NCI-H774 (cell line): ENCODE measurements at places on chromosomes 16 and 17.
A peak's percentile ranks its signal among the peaks of the same experiment; 100 is the strongest.

DNA sequence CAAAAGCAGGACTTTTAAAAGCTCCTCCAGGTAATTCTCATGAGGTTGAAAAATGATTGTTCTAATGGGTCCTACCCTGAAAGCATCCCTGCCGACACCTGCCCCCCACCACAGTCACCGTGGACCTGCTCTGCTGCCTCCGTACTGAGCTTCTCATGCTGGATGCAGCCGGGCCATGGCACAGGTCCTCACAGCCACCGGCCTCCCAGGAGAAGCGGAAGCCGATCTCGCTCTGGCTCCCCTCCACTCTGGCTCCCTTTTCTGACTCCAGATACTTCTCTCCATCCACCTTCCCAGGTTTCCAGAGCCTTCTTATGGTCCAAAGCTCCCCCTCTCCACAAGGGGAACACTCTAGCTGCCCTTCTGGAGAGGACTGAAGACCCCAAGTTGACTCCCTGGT is 10.2 kb downstream of the RPRML start:
- no peak for DNase-seq

GRCh38 chr17:80826346-80826954 is 165.2 kb upstream of the CHMP6 start:
- DNase-seq: no peak

GRCh38 chr16:23965137-23965733 is 129.5 kb downstream of the PRKCB start:
- DNase-seq: no peak

DNA sequence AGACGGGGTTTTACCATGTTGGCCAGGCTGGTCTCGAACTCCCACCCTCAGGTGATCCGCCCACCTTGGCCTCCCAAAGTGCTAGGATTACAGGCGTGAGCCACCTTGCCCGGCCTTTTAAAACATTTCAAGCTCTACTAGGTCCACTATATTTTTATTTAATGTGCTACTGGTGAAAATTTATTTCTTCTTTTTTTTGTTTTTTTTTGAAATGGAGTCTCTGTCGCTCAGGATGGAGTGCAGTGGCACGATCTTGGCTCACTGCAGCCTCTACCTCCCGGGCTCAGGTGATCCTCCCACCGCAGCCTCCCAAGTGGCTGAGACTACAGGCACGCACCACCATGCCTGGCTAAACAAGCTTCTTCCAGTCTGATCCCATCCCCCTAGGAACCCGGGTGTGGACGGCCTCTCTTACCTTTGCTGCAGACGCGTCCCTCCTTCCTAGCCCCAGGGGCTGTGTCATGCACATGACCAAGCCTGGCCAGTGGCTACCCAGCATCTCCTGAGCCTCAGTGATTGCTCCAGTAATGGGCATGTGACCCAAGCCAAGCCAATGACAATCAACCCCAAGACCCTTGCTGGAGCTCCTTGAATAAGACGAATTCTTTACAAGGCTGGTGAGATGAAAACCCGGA is 40.1 kb upstream of the LITAF start:
- DNase-seq: no peak

DNA sequence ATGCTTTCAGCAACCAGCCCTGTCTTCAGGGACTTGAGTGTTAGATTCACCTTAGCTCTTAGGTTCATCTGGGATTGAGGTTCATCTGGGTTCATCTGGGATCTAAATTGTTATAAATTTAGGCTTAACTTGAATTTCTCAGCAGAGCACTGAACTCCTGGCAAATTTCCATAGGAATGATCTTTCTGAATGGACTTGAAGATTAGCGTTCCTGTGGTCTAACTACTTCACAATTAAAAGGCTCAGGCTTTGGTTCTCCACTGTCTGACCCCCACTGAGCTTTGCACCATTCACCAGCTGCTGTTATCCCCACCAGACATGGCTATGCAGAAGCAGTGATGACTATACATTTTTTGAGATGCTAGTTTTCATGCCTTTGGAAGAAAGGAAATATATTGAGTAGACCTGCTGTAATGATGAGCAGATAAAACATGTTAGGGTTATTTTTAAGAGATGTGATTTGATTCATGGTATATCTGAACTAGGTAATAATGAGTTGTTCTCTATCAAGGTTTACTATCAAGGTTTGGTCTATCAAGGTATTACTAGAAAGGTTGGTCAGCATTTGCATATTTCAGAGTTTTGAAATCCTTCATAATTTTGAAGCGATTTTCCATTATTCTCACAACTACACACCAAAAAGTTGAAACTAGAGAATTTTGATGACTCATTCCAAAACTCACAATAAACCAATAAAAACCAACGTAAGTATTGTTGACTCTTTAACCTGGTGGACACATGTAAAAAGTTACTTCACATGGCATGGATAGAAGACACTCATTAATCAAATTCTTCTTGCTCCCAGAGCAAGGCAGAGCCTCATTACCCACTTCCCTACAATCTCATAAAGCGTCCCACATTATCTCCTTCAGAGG is 71.7 kb downstream of the SNX11 start:
- no peak for DNase-seq

- no peak for DNase-seq
These were observed 84.2 kb downstream of the ABCA8 start for GRCh38 chr17:68870976-68871375.

GRCh38 chr17:6948976-6949375 is 46.9 kb upstream of the ALOX12 start:
- no peak for DNase-seq

DNA sequence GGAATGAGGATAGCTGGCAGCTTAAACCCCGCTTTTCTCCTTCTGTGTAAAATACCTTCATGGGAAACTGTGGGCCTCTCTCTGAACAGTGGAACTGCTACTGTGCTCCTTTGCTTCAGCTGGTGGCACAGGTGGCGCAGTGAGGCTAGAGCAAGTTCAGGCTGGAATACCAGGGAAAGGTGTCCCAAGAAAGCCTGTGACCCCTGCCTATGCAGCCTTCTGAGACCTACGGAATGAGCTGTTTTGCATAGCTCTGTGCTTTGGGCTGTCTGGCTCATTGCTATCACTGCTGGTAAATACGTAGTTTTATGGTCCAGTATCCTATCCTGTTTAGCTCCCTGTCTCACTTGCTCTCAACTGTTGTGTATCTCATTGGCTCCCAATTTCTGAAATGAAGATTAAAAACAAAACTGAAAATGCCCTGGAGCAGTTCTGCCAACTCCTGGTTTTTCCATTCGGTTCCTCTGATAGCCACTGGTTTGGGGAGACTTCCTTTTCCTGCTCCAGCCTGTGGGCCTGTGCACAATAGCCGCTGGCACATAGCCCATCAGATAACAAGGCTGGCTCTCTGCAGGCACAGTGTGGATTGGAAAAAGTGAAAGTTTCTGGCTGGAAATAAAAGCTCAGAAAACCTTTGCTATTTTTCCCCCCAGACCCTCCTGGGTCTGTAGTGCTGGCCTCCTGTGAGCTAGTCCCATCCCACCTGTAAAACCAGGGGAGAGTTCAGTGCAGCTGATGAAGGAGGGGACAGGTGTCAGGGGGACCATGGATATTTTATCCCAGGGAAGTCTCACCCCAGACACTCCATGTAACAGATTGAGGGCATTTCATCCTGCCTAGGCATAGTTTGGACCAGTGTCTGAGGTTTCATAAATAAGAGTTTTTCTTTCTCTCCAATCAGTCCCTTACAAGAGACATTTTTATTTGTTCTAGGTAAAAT is 24.0 kb downstream of the LIMD2 start:
- DNase-seq: peak; percentile 84

DNA sequence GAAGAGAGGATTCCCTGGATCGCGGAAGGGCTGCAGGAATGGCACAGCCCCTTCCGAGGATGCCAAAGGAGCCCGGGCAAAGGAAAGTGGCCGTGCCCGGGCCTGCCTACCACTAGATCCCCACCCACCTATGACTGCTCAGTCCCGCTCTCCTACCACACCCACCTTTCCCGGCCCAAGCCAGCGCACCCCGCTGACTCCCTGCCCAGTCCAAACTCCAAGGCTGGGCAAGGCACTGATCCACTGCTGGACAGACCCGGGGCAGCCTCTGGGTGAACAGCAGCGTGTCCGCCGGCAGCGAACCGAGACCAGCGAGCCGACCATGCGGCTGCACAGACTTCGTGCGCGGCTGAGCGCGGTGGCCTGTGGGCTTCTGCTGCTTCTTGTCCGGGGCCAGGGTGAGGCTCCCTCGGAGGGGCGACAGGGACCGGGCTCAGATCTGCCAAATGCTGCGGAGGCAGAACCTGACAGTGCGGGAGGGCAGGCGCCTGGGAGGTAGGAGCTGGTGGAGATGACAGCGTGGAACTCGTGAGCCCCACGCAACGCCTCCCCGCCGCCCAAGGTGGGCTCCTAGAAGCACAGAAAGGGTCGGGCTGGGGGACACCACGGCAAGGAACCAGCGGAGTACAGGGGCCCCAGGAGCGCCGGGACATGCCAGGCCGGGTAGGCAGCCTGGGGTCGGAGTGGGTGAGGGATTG is at the start of gene CES2:
Gene CES2 (plus strand): TSS at position 203 of the 698 bp plus-strand sequence. CDS start 120 bp downstream, at position 323.
- DNase-seq: no peak

- DNase-seq: no peak
These were observed 129.5 kb downstream of the CDYL2 start for GRCh38 chr16:80674884-80675283.

DNA sequence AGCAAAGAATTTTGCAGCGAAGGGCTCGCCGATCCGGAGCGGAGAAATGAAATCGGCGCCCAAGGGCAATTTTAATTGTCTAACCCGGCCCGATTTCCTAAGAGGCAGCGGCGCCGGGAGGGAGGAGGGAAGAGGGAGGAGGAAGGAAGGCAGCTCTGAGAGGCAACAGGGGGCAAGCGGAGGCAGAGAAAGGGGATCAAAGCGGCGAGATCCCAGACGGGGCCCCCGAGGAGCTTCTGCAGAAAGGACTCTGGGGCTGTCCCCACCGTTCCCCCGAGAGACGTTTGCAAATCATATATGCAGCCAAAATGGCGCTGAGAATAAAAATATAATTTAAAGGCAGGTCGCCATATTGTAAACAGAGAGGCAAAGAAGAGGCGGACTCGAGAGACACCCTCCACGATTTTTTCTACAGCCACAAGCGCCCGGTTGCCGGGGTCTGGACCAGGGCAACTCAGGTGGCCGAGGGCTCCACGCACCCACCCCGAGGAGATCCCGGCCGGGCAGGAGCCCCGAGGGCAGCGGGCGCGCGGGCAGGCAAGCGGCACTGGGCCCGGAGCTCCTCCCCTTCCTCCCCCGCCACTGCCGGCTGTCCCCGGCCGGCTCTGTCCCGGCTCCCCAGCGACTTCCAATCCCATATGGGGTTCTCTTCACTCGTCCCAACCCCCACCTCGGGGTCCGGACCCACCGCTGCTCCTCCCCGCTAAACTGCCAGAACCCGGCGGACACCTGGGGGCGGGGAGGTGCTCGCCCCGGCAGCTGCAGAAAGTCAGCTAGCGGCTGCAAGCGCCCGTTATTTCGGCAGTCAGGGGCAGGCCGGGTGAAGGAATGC is 1.9 kb downstream of the PHF12 start:
- peak; percentile 23 for DNase-seq

DNA sequence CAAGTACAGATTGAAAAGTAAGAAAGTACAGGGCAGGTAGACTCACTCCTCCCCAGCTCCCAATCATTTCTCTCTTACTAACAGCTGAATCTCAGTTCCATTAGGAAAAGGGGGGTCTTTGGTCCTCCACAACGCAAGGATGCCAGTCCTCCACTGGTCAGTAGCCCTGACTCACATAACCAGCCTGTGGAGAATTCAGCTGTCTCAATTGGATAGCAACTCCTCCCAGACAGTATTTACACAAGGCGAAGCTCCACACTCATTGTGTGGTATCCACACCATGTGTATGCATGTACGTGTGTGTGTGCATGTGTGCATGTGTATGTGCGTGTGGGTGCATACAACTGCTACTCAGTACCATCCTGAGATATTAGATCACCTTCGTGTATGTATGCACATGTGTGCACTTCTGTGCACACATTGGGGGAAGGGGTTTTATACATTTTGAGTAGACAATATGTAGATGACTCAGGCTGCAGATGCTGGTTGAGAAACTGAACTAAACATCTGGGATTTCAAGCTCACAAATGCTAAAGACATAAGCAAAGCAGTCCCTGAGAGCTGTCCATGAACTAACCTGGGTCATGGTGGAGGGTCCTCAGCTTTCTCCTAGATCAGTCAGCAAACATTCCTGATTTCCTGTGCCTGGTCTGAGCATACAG is 240.1 kb downstream of the SLC39A11 start:
- no peak for DNase-seq

DNA sequence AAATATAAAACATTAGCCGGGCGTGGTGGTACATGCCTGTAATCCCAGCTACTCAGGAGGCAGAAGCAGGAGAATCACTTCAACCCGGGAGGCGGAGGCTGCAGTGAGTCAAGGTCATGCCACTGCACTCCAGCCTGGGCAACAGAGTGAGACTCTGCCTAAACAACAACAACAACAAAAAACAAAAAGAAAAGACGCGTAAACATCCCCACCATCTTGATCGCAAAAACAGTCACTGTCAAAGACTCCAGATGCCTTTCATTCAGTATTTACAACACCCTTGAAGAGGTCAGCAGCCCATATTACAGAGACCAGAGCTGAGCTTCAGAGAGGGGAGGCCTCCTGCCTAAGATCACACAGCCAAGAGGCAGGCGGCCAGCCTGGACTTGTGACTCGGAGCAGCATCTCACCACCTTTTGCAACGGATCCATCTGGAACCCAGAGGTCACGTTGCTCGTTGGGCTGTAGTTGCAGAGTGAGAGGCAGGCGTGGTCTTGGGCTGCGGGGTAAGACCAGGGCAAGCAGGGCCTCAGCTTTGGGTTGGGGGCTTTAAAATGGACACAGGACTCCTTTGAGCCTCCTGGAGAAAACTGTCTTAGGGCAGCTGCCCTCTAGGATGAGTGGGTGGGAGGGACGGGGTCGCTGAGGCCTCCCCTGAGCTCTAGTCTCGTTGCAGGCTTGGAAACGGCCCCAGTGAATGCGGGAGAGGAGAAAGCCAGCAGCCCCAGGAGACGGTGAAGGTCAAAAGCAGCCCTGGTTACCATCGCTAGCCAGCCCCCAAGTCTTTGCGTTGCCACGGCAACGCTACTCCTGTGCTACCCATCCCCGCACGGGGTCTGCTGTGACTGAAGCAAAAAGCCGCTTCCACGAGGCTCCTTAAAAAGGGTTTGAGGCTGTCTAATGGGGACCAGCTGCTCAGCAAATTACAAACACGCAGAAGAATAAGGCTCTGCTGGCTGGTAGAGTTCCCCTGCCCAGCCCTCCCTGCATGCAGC is 26.1 kb downstream of the LGALS3BP start:
- DNase-seq: no peak

GRCh38 chr16:9119795-9120194 is 28.4 kb downstream of the HAPSTR1 start:
- no peak for DNase-seq

- DNase-seq: no peak
These were observed 120.1 kb downstream of the RAB11FIP4 start for GRCh38 chr17:31511580-31511979.

- DNase-seq: no peak
These were observed 48.6 kb downstream of the GAS7 start for GRCh38 chr17:10149573-10150399.

DNA sequence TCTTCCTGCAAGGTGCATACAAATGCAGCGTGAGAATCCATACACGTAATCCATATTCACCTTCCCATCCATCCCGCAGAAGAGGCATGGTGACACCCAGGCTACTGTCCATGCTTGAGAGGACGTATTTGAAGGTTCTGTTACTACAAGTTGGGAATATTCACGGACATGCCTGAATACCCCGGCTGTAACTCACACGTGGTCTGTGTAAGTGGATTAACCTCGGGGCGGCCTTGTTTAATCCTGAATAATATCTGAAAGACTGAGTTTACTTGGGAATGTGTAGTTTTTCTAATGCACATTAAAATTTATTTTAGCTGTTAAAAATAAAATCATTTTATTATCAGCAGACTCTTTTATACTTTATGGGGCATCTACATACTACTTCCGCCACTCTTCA is 13.1 kb downstream of the CPSF4L start:
- no peak for DNase-seq
